ENCODE measurements at places on chromosomes 6 and 20.

DNA sequence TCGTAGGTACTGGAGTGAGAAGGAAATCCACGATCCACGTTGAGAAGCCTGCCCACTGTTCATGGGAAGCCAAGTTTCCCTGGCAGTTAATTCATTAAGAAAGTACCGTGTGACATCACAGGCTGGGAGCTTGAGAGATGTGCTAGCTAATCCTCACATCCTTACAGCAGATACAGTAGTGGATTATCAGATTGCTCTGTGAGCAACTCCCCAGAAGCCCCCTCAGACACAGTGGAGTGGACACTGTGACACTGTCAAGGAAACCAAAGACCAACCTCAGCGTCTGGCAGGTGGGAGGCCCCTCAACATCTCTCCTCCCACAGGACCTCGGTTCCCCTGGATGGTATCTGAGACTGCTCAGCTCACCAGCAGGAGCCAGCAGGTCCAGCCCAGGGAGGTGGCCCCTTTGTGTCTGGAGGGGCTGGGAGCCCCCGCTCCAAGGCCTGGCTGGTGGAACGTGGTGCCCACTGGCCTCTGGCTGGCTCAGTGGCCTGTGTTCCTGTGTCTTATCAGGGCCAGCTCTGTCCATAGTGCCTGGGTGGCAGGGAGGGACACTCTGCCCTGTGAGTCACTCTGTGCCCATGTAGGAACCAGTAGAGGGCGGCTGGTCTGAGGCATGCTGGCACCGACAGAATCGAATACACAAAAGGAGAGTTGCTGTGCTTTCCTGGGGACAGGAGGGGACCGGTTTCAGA is 7.2 kb downstream of the PYGB start:
- peak; percentile 42 for DNase-seq

- peak; percentile 54 for DNase-seq
Observed at GRCh38 chr20:35767683-35768481, 3.9 kb upstream of the PHF20 start.

DNA sequence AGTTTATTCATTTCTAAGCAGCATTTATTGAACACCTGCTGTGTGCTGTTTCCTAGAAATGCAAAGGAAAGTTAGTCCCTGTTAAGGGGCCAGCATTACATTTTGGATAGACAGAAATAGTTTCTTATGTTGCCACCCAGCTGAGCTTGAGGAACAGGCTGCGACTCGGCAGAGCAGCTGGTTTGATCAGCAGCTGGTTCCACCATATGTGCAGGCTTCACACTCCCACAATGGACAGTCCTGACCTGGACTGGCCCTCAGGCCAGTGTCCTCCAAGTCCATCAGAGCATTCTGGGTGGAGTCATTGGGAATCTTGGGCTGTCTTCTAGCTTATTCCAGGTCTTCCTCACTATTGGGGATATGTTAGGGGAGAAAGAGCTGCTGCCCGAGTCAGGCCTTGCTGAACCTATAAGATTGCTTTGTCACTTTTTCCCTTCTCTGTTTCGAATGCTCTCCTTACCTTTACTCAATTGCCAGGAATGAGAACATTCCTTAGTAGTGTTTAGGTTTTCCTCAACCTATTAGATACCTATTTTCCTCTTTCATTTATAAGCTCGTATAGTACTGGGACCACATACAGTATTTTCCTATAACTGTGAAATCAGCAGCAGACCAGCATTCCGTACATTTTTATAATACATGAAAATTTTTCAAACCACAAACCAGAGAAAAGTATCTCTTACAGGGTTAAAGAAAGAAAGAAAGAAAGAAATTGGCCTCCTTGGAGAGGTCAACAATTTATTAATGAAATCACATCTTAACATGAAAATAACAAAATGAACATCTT is 203.0 kb downstream of the FARS2 start:
- DNase-seq: no peak

DNA sequence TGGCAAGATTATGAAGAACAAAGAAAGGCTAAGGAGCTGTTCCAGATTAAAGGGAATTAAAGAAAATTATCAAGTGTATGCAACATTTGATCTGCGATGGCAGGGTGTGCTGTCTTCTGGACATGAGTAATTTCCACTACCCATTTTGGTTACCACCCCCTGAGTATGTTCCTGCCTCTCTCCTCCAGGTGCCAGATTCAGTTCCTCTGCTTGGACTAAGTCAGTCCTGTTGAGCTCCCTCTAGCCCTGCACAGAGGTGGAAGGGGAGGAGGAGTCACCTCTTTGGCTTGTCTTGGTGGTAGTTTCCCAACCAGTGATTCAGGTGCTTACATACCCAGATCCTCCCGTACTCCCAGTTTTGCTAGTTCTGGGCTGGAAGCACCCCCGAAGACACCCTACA is 22.2 kb upstream of the SNRPB2 start:
- DNase-seq: no peak

GRCh38 chr20:61922411-61922810 is 143.3 kb downstream of the TAF4 start:
- no peak for DNase-seq

GRCh38 chr6:105562027-105562426 is 159.1 kb upstream of the PREP start:
- no peak for DNase-seq

DNA sequence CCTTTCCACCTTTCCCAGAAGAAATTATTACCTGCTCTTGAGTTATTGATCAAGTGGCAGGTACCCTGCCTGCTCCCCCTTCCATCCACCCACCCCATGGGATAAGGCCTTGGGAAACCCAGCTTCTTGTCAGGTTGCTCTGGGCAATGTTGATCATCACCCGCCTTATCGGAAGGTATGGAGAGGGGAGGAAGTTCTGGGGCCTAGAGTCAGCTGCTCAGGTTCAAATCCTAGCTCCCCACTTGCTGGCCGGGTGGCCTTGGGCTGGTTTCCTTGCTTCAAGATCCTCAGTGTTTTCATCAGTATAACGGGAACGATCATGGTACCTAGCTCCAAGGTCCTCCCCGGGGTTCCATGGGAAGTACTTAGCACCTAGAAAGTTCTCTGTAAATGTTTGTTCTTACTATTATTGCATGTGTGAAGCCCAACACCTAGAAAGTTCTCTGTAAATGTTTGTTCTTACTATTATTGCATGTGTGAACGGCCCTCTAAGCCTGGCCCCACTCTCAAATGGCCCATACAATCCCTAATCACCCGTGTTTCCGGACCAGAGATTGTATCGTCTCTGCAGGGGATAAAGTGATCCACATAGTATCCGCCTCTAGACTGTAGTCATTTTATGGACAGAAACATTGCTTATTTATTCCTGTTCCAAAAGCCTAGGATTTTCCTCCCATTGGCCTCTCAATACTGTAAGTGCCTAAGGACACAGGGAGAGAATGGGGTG is 1.1 kb upstream of the PREX1 start:
- DNase-seq: no peak
